ENCODE measurements at places on chromosomes 11 and 22. TPM values are rescaled to one million over a fixed set of nuclear protein-coding genes. Genes with fewer than 3 reads are reported as not detected.

DNA sequence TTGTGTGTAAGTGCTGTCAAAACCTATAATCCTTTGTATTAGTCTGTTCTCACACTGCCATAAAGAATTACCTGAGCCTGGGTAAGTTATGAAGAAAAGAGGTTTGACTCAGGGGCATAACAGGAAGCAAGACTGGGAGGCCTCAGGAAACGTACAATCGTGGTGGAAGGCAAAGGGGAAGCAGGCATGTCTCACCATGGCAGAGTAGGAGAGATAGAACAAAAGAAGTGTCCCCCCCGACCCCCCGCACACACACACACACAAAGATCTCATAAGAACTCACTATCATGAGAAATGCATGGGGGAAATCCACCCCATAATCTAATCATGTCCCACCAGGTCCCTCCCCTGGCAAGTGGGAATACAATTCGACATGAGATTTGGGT, 2.3 kb upstream of the USP28 start:
- 0 out of 2 replicates have a peak, but pooled peaks cover 3% of the 10 kb centered on the region for H3K4me1 ChIP-seq
- DNase-seq: no peak
- H3K27ac ChIP-seq: no peak overlapping the region
- no peaks in the 10 kb centered on the region for H3K36me3 ChIP-seq

The MS4A3 gene
- total RNA-seq: not detected

The OR5D13 gene
- not detected for total RNA-seq

DNA sequence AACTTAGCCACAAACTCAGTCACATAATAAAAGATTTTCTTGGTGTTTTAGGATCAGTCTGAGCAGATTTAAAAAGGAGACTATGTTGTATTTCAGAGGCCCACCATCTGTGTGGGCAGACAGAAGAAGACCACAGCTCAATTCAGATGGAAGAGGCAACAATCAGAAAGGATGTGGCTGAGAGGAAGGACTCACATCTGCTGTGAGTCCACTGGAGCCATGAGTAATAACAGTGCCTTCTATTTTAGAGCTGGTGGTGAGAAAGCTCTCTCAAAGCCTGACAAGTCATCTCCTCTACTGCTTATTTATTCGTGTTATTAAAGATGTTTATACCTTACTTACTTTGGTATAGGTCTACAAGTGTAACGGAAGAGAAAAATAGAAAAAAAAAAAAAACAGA, 357.2 kb downstream of the OPCML start:
- no peak for DNase-seq
- no peak overlapping the region for H3K4me3 ChIP-seq
- no peak overlapping the region for H3K27ac ChIP-seq

GRCh38 chr11:116192509-116193210, 580.1 kb downstream of the BUD13 start:
- no peaks in the 10 kb centered on the region for H3K36me3 ChIP-seq
- H3K27me3 ChIP-seq: no peaks in the 10 kb centered on the region

GRCh38 chr11:117882311-117882905, 6.0 kb upstream of the FXYD6 start:
- H3K4me1 ChIP-seq: no peaks in the 10 kb centered on the region
- H3K36me3 ChIP-seq: no peaks in the 10 kb centered on the region
- H3K27ac ChIP-seq: no peak overlapping the region

The SYNGR1 gene
- total RNA-seq: 8.4 TPM

- no peaks in the 10 kb centered on the region for H3K36me3 ChIP-seq
- no peak overlapping the region for H3K27ac ChIP-seq
- no peaks in the 10 kb centered on the region for H3K27me3 ChIP-seq
- H3K4me1 ChIP-seq: no peaks in the 10 kb centered on the region
- no peak for DNase-seq
- H3K4me3 ChIP-seq: no peak overlapping the region
Measured at GRCh38 chr11:124657904-124658303, 15.6 kb downstream of the SIAE start.

DNA sequence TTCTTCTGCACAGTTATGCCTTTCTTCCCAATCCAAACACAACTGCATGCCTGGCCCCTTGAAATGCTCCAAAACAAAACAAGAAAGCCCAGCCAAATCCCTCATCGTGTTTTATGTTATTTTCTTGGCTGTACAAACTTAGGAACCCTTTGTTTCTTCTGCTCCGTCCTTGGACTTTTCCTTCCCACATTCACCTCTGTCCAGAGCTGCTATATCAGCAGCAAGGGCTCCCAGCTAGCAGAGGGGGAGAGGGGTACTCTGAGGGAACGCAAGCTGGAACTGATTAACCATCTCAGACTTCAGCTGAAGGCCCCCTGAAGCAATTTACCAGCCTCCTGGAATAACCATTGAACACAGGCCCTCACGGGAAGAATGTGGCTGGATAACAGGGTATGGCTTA, 214.7 kb downstream of the TENM4 start:
- no peaks in the 10 kb centered on the region for H3K4me1 ChIP-seq
- no peak for DNase-seq
- H3K36me3 ChIP-seq: no peaks in the 10 kb centered on the region
- no peaks in the 10 kb centered on the region for H3K27me3 ChIP-seq
